Activated CD4-positive, alpha-beta T cell treated with anti-CD3 and anti-CD28 coated beads for 24 hours (primary cell): ENCODE measurements at places on chromosomes 2 and 18.

DNA sequence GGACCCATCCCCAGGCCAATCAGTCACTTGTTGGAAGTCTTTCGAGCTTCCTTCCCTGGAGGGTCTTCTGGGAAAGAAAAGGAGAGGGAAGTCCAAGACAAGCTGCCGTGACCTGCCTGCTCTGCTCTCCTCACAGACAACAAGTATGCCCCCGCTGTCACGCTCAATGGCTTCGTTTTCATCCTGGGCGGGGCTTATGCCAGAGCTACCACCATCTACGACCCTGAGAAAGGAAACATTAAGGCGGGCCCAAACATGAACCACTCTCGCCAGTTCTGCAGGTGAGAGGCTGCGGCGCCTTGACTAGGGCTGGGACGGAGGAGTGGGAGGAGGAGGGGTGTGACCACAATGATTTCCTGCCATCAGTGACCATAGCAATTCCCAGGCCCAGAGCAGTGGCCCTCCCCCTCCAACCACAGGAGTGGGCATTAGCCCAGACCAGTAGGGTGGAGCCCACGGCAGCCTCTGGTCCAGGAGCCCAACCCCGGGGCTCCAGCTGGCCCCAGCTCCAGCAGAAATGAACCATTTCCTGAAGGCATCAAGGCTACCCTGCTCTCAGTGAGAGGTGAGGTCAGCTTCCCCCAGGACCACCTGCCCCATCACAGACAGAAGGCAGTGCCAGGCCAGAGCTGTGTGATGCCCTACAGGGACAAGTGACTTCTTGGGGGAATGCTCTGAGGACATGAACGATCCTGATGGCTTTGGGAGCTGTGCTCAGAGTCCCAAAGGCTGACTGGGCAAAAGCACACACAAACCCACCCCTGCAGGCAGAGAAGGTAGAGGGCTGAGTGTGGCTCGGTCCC, 223.1 kb downstream of the ATAD2B start:
- DNase-seq, result no peak

DNA sequence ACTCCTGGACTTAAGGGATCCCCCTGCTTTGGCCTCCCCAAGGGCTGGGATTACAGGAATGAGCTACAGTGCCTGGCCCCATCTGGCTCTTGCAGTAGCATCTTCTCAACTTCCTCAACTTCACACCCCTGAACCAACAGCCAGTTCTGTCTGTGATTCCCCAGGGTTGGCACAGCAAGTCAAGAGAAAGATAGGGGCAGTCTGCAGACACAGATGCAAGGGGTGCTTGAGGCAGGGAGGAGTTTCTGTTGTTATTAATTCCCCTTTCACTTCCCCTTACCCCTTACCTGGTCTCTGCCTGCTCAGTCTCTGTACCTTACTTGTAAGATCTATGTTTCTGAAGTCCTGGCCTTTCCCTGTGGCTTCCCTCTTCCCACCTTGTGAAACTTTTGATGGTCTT, 54.1 kb upstream of the MEX3C start:
- DNase-seq, result no peak

GRCh38 chr2:206023183-206023582, 62.8 kb downstream of the INO80D start:
- no peak for DNase-seq

GRCh38 chr2:224008702-224009261, 30.3 kb downstream of the SERPINE2 start:
- DNase-seq, result no peak

- DNase-seq, result no peak
These were observed 331.9 kb downstream of the LRRTM1 start for GRCh38 chr2:79972661-79973060.

- no peak for DNase-seq
These were observed 3.0 kb downstream of the ZNF516 start for GRCh38 chr18:76491776-76492668.
